ENCODE measurements at places on chromosomes 12 and 14.

GRCh38 chr12:101919447-101919846 is 42.1 kb downstream of the DRAM1 start:
- no peak for DNase-seq

DNA sequence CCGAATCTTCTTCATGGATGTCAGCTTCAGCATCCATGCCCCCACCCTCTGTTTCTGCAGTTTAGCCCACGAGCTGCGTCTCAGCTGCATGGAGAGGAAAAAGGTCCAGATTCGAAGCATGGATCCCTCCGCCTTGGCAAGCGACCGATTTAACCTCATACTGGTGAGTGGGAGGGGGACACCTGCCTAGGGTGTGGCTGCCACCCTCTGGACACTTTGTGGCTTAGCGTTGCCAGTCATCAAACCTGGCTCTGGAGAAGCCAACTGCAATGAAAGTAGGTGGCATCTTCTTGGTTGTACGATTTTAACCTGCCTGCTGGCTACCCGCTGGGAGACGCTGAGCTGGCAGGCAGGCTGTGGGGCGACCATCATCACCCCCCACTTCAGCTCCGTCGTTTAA is 16.7 kb downstream of the DCAF4 start:
- H3K36me3 ChIP-seq, result peaks cover 70% of the 10 kb centered on the region
- no peak overlapping the region for H3K27ac ChIP-seq
- H3K4me3 ChIP-seq, result no peak overlapping the region
- H3K4me1 ChIP-seq, result no peaks in the 10 kb centered on the region
- no peaks in the 10 kb centered on the region for H3K27me3 ChIP-seq

DNA sequence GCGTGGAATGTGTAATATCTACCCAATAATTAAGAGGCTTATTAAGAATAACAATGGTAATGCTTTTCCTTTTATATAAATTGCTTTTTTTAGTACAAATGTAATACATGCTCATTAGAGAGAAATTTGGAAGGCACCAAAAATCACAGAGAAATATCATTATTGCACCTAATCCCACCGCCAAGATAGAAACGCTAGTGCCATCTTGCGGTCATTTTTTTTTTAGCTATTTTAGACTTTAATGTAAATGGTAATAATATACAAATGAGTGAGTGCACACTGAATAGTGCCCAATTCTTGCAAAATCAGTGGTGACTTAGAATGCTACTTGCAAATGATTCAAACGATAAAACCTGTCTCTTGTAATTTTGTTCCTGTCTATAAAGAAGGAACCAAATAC is 576.8 kb upstream of the TMEM132C start:
- H3K27me3 ChIP-seq, result no peaks in the 10 kb centered on the region
- no peaks in the 10 kb centered on the region for H3K36me3 ChIP-seq
- no peak for DNase-seq
- no peak overlapping the region for H3K27ac ChIP-seq

- H3K36me3 ChIP-seq, result 0 out of 2 replicates have a peak, but pooled peaks cover 5% of the 10 kb centered on the region
- no peak overlapping the region for H3K27ac ChIP-seq
- no peak for DNase-seq
- no peak overlapping the region for H3K4me3 ChIP-seq
- no peaks in the 10 kb centered on the region for H3K4me1 ChIP-seq
Measured at GRCh38 chr14:37438444-37438843, 156.6 kb downstream of the FOXA1 start.

DNA sequence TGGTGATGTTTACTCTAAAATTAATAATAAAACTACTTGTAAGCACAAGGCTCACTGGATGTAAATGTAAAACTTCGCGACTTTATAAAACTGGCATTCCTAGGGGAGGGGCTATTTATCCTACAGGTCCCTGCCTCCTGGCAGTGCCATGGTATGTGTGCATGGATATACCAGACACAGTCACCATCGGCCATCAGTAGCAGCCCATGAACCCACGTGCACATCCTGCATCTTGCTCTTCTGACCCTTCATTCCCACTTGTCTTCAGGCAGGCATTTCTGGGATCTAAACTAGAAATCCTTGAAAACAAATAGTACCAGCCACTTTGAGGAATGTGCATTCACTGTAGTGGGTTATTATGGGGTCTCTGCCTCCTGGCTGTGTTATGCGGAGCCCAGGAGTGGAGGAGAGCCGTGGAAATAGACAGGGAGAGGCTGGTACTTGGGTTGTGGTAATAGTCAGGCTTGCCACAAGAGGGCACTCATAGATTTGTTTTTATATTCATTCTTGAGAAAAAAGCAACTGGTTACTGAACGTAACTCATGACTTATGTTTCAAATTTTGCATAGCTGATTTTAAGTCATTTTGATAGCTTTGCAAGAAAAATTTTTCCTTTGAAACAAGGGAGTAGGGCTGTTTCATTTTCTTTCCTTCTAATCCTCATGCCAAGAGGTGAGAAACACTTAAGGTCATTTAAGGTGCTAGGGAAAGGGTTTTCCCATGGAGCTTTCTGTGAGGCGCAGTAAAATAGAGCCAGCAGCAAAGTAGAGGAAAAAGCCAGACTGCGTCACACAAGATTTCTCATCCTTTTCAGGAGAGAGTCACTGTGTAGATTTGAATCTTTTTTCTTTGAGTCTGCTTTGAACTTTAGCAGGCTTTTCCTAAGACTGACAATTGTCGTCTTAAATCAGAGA is 17.4 kb upstream of the GALNT16 start:
- peak; percentile 52 for DNase-seq
- H3K27ac ChIP-seq, result no peak overlapping the region
- no peak overlapping the region for H3K4me3 ChIP-seq
- no peaks in the 10 kb centered on the region for H3K27me3 ChIP-seq

DNA sequence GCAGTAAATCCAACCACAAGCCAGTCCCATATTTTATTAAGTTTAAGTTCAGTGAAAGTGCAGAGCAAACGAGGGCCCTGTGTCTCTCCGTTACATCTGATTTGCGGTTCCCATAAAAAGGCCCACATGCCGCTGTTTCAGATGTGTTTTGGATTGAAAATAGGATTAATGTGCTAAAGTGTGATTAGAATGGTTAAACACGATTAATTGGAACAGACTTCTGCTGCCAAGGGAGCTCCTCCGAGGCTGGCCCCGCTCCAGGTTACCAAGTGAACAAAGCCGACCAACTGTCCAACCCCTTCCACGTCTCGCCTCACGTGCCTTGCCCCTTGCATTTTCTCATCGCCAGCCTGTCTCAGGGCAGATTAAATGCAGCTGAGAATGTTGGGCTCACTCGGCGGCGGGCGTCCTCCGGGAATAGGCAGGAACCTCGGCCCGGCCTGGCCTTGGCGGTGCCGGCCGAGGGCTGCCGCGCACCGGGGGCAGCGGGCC is 166.5 kb upstream of the GSC start:
- no peaks in the 10 kb centered on the region for H3K36me3 ChIP-seq
- no peaks in the 10 kb centered on the region for H3K4me1 ChIP-seq
- no peaks in the 10 kb centered on the region for H3K27me3 ChIP-seq

DNA sequence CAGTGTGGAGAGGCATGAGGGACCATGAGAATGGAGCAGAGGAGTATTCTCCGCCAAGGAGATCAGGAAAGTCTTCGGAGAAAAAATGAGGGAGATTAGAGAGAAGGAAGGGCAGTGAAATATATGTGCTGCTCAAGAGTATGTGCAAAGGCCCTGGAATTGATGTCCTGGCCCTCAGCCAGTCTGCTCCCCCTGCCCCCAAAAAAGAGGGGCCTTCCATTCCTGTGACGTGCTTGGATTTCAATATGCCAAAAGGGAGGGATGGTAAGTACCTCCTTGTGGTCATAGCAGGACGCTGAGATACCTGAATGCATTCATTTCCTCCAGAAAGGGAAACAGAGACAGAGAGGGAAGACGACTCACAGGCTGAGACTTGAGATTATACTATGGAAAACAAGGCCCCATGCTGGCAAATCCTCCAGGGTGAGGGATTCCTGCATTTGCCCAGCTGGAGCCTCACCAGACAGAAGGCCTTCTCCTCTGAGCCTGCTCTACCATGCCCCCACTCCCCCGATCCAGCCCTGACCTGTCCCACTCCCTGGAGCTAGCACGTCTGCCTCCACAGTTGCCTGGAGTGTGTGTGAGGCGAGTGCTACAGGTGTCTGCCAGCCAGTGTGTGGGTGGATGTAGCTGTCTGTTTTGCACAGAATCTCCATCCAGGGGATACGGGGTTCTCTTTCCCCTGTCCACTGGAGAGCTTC is 3.9 kb upstream of the RARG start:
- peak; percentile 59 for DNase-seq
- H3K4me3 ChIP-seq, result peak overlapping the region; percentile 10
- H3K36me3 ChIP-seq, result no peaks in the 10 kb centered on the region
- H3K27me3 ChIP-seq, result peaks cover 3% of the 10 kb centered on the region
- H3K27ac ChIP-seq, result no peak overlapping the region

DNA sequence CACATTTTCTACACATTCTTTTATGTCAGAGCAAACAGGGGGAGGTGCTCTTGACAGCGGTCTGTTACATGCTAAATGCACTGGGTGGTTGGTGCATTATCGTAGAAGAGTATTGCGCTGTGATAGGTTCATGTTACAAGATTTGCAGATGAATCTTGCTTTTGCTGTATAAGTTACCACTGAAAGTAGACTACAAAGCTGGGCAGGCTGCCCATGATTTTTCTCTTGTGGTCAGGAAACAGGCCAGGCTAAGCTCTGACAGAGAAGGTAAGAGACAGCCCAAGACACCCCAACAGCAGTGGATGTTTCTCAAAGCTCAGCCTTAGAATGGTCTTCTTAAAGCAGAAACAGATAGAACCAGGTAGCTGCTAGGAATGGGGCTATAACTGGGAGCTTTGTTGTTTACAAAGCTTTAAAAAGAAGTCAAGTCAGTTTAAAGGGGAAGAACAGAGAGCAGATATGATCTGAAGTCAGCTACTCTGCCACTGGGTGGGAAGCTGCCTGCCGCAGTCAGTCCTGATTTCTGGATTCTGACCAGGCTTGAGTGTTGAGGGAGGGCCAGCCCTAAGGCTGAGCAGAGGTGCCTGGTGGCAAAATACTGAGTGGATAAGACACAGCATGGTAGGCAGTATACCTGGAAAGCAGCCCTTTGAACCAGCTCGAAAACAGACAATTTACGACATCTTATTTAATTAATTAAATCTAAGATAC is 9.4 kb downstream of the KCNA1 start:
- no peak overlapping the region for H3K4me3 ChIP-seq
- DNase-seq, result no peak
- no peaks in the 10 kb centered on the region for H3K4me1 ChIP-seq
- H3K27ac ChIP-seq, result no peak overlapping the region

DNA sequence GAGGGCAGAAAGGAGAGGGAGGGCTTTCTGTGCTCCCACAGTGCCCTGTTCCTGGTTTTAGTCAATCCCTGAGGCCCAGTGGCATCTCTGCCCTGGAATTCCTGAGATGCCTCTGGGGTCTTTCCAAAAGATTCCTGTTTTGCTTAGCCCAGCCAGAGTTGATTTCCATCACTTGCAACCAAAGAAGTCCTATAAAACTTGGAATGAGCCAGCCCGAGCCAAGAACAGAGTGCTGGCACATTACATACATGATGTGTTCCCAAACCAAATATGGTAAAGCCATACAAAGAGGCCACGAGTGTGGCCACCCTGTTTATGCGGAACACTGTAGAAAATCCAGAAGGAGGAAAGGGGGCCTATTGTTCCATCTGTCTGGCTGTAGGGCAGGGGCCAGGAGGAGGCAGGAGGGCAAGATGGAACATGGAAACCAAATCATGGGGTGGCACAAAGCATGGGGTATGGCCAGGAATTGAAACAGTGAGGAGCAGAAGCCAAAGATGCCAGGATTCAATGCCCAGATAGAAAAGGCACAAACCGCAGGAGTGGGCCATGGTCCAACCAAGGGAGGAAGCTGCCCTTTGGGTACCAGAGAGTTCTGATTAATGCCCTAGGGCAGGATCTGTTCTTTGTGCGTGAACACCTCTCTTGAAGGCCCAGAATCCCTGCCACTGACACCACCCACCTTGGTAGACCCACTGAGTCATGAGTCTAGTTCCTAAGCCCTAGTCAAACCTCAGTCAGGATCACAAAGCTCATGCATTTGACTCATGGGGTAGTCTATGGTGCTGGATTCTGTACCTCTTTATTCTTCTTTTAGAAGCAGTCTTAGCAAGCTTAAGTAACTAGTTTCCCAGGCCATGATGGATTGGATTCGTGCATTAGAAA is 75.2 kb downstream of the LRRC74A start:
- no peak overlapping the region for H3K27ac ChIP-seq
- no peaks in the 10 kb centered on the region for H3K27me3 ChIP-seq
- DNase-seq, result no peak
- peaks cover 3% of the 10 kb centered on the region for H3K36me3 ChIP-seq
- H3K4me3 ChIP-seq, result no peak overlapping the region

- DNase-seq, result no peak
- H3K27ac ChIP-seq, result no peak overlapping the region
- H3K4me1 ChIP-seq, result no peaks in the 10 kb centered on the region
- no peaks in the 10 kb centered on the region for H3K27me3 ChIP-seq
- H3K4me3 ChIP-seq, result no peak overlapping the region
- peaks cover 8% of the 10 kb centered on the region for H3K36me3 ChIP-seq
Measured at GRCh38 chr12:101455685-101456084, 19.5 kb upstream of the SPIC start.
